SK-N-MC (cell line): ENCODE measurements at places on chromosomes 11 and 22.

DNA sequence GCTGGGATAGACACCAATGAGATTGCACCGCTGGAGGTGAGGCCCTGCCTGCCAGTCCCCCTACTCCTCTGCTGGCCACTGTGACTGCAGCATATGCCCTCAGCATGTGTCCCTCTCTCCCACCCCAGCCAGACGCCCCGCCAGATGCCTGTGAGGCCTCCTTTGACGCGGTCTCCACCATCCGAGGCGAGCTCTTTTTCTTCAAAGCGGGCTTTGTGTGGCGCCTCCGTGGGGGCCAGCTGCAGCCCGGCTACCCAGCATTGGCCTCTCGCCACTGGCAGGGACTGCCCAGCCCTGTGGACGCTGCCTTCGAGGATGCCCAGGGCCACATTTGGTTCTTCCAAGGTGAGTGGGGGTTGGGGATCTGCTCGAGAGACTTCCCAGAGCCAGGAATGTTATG lies 5.7 kb upstream of the SMARCB1 start:
- no peak for DNase-seq

DNA sequence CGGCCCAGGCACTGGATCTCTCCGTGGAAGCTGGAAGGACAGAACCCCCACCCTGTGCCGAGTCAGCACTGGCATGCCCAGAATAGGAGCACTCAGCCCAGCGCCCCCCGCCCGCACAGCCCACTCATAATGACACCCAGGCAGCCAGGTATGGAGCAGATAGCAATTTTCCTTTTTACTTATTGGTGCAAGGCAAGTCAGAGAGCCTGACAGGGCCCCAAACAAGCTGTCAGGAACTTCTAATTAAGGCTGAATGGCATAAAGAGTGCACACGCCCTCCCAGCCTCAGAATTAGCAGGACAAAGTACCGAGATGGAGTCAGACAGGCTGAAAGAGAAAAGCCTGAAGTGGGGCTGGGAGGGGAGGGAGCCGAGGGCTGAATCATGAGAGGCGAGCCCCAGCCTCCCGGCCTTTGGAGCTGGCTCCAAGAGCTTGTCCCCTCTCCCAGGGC lies 76.9 kb downstream of the DSCAML1 start:
- no peak for DNase-seq

DNA sequence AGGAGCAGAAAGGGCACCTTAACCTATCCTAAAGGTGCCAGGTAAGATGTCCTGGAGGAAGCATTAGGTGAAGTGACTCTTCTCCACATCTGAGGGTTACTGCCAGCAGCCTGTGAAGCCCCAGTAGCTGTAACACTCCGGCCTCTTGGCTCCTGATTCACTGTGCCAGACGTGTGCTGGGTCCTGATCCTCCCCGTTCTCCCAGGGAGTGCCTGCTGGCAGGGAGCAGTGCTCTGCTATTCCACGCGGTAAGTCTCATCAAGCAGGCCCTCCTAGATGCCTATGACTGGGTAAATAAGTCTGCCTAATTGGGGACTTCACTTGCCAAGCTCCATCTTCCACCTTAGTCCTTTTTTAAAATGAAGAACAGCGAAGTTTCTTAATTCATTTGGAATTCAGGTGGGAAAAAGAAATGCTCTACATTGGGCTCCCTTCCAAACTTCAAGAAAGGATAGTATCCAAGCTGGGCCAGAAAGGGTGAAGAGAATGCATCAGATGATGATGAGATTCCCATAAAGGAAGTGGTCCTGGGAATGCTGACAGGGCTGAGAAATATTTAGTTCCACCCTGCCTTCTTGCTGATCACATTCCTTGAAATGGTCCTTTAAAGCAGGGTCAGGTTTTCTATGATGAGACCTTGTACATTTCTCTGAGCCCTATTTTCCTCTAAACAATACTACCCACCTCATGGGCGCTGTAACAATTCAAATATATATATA lies 188.0 kb downstream of the MAML2 start:
- DNase-seq: no peak

DNA sequence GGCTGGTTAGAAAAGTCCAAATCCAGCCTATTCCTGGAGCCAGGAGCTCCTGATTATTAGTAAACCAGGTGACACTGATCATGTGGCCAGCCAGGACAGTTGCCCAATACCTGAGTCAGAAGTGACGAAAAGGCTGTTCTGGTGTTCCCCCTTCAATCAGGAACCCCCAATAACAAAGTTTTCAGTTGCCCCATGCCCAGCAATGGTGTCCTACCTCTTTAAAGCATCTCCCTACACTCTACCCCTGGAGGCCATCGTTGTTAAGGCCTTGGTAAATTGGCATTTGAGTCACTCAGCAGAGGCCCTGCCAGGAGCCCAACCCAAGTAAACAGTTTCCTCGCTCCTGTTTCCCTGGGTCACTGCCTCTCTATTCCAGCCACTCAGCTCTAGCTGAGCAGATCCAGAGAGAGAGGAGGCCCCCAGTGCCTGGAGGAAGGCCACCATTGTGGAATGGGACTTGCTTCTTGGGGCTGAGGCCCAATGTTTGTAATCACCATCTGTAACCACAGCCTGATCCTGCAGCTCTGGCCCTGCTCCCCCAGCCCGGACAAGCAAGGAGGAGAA lies 25.0 kb downstream of the ARHGAP1 start:
- DNase-seq: no peak

GRCh38 chr11:94776351-94777321 lies 8.5 kb downstream of the AMOTL1 start:
- DNase-seq: no peak

- DNase-seq: no peak
Measured at GRCh38 chr11:47592970-47593369, 1.2 kb downstream of the C1QTNF4 start.

DNA sequence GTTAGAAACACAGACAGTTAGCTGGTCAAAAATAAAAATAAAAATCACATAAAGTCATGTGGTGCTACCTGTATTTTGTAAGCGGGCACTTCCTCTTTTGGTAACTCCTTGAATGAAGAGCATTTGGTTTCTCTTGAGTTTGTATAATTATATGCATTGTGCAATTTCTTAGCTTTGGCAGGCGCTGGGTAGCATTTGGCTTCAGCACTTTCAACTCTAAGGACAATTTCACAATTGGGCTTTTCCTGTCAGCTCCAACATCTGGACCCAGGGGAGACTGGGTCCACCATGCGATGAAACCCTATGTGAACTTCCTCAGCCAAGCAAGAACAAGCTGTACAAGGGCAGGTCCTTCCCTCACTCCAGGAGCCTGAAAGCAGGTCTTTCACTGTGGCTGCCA lies 169.1 kb downstream of the RRAS2 start:
- DNase-seq: no peak

GRCh38 chr11:126963603-126964363 lies 36.8 kb downstream of the KIRREL3 start:
- DNase-seq: no peak

DNA sequence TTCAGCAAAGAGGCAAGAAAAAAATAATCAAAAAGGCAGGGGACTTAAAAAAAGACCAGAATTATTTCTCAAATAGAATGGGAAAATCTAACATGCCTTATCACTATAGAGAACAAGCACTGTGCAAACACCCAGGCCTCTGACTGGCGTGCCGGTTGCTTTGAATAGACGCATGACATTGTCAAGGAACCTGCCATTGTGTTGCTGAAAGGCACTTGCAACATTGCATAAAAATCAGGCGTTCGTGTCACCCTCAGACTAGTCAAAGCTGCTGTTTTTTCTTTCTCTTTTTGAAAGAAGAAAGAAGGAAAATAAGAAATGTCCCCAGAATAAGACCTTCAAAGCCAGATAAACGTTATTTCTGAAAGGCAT lies 549.3 kb upstream of the CADM1 start:
- DNase-seq: no peak

GRCh38 chr11:65426839-65427690 lies 4.5 kb downstream of the NEAT1 start:
- no peak for DNase-seq

DNA sequence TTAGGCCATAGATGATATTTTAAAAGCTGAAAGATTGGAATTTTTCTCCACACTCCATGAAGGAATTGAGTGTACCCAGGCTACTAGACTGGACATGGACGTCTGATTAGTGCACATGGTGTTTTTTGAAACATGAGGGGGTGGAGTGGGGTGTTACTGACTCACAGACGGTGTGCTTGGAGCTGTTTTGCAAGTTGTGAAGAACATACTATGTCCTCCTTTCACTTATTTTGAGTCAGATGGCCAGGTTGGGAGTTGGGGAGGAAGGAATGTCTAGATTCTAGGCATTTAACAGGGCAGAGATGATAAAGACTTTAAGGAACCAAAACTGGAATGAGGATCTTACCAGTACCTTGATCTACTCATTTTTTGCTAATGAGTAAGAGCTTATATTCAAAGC lies 158.1 kb upstream of the MTNR1B start:
- DNase-seq: no peak

DNA sequence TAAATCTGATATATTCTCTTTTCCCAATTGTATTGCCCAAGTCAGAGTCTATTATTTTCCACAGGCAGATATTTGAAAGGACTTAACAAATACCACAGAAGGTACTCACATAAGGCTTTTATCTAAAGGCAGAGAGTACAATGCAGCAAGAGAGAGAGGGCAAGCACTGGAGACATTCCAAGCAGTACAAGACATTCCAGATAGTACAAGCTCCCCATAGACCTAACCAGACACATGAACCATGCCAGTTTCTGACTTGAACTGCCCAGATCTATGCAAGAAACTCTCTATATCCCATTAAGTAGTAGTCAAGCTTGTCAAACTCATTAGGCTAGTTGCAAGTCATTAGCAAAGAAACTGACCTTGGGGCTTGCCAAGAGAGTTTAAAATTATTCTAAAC lies 11.2 kb upstream of the MS4A6E start:
- DNase-seq: no peak

GRCh38 chr11:45756384-45757010 lies 48.5 kb upstream of the SLC35C1 start:
- no peak for DNase-seq

DNA sequence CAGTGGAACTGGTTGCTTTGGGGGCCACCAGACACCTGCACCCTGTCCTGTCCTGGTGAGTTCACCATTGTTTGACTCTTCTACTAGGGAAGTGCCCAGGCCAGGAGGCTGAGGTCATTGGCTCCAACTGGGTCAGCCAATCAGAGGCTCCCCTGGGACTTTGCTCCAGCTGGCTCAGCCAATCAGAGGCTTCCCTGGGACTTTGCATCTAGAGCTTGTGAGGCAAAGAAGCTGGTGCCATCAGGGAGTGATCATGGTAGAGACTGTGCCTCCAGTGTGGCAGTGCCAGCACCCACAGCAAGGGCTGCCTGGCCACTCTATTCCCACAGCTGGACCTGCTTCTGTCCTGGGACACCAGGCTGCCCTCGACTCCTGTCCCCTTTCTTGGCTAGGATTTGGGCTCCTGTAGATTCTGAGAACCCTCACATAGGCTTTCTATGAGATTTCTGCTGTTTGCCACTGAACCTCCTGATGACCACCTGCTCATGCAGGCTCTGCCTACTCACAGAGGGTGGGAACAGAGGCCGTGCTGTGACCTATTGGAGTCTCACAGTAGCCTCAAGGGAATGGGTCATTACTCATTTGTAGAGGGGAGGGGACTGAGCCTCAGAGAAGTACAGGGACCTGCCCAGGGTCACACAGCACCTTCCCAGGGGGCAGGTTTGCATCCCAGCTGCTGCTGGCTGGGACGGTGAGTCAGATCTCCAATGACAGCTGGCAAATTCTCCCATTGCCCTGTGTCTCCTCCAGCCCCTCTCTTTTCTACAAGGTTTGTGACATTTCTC lies 59.2 kb upstream of the SHISAL1 start:
- DNase-seq: no peak

DNA sequence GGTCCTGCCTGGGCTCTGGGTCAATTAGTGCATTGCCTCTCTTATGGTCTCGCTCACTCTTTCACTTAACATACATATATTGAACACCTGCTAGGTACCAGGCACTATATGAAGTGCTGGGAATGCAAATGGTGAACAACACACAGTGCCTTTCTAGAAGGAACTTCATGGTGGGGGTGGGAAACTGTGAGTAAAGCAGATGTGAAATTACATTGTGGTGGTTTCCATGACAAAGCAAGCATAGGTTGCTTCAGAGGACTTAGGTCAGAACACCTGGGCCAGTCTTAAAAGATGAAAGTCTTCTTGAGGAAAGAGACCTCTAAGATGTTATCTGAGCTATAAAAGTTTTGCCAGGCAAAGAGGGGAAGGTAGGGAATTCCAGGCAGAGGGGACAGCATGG lies 231.3 kb downstream of the BUD13 start:
- DNase-seq: no peak

DNA sequence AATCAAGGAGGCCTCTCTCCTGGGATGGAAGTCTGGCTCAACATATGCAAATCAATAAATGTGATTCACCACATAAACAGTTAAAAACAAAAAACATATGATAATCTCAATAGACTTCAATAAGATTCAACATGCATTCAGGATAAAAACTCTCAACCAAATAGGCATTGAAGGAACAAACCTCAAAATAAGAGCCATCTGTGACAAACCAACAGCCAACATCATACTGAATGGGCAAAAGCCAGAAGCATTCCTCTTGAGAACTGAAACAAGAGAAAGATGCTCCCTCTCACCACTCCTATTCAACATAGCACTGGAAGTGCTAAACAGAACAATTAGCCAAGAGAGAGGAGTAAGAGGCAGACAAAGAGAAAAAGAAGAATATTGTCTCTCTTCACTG lies 54.0 kb upstream of the SEZ6L start:
- no peak for DNase-seq

- DNase-seq: no peak
Measured at GRCh38 chr22:22520667-22521602, 865 bp upstream of the ZNF280A start.

GRCh38 chr22:31302537-31302936 lies 10.2 kb upstream of the PIK3IP1 start:
- DNase-seq: no peak

- DNase-seq: no peak
Measured at GRCh38 chr11:77479746-77480352, 6.0 kb upstream of the PAK1 start.

- DNase-seq: no peak
Measured at GRCh38 chr22:49789289-49790141, 38.2 kb downstream of the BRD1 start.

DNA sequence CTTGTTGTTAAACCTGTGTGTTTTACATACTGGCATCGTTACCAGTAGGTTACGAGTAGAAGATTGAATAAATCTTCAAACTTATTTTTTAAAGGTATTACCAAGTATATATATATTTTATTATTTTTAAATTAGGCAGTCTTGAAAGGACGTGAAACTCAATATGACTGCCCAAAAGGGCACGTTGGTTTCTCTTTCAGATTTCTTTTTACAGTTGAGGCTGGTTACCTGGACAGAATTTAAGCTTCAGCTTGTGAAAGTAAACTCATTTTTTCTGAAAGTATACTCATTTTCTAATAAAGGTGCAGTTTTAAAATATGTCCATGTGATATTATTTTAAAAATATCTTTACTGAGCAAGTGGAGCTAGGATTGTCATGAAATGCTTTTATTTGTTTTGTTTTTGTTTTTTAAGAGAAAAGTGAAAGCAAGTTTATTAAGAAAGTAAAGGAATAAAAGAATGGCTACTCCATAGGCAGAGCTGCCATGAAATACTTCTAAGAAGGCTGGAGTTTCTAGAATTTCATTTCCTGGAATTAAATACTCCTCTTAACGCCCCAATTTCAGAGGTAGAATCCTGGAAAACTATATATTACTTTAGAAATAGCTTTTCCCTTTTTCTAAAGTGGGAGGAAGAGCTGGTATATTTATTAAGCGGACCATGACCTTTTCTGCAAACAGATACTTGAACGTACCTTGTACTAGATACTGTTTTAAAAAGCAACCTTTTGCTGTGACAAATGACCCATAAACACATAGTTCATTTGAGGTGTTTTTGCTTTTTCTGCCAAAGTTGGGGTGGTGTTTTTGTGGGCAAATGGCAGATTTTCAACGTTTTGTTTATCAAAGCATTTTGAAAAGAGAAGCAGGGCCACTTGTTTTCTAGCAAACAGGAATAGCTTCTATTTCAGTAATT lies 1.9 kb downstream of the FBXO7 start:
- no peak for DNase-seq
